Pancreas (tissue), 10 donors: ENCODE measurements at places on chromosomes 4 and X. TPM values are rescaled to one million over a fixed set of nuclear protein-coding genes. Genes with fewer than 3 reads are reported as not detected.

The CTAG1B gene
- not detected for total RNA-seq

The FRMD7 gene
- total RNA-seq, result not detected

The AFP gene
- total RNA-seq, result not detected

The AMER1 gene
- total RNA-seq, result 5.1 TPM

The ITGB1BP2 gene
- total RNA-seq, result 0.22 TPM

DNA sequence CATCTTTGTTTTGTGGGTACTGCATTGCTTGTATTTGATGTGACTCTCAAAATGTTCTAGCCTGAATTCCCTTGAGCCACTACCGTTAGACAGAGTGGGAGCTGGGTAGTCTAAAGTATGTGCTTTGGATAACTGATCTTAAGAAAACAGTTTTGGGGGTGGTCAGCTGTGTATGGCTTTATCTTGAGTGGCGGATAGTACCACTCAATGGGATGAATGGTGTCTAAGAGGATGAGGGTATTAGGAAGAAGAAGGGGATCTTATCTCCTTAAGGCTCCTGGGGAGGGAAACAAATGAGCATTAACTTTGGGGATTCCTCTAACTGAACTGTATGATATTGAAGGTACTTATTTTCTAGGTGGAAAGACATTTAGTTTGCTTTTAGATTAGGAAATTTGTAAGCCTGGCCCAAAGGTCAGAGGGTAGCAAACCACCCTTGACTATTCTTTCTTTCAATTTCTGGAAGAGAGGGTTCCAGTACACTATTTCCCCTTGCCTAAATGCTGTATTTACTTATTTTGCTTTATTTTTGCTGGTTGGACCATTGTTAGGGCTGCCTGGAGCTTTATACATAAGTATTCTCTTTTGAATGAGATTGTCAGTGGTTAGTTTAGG lies 11.3 kb downstream of the BMP2K start:
- no peaks in the 10 kb centered on the region for H3K36me3 ChIP-seq
- no peak for DNase-seq
- H3K4me3 ChIP-seq, result no peak overlapping the region
- no peak overlapping the region for H3K27ac ChIP-seq
- peaks cover 1% of the 10 kb centered on the region for H3K4me1 ChIP-seq
- no peaks in the 10 kb centered on the region for H3K27me3 ChIP-seq

DNA sequence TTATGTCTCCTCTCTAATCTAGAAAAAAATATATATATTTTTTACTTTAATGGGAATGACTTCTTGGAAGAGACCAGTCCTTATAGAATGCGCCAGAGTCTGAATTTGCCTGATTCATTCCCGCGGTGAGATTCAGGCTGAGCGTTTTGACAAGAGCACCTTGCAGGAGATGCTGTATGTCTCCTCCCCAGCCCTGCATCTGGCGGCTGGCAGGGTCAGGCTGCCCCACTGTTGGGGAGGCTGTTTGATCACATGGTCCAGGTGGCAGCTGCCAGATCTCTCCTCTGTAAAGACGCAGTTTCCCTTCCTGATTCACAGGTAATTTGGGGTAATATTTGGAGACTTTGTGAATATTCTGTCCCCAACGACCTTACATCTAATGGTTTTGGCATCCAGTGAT lies 9.7 kb downstream of the PDZD4 start:
- H3K36me3 ChIP-seq, result no peaks in the 10 kb centered on the region
- no peak for DNase-seq
- no peaks in the 10 kb centered on the region for H3K27me3 ChIP-seq
- no peak overlapping the region for H3K27ac ChIP-seq
- no peak overlapping the region for H3K4me3 ChIP-seq

DNA sequence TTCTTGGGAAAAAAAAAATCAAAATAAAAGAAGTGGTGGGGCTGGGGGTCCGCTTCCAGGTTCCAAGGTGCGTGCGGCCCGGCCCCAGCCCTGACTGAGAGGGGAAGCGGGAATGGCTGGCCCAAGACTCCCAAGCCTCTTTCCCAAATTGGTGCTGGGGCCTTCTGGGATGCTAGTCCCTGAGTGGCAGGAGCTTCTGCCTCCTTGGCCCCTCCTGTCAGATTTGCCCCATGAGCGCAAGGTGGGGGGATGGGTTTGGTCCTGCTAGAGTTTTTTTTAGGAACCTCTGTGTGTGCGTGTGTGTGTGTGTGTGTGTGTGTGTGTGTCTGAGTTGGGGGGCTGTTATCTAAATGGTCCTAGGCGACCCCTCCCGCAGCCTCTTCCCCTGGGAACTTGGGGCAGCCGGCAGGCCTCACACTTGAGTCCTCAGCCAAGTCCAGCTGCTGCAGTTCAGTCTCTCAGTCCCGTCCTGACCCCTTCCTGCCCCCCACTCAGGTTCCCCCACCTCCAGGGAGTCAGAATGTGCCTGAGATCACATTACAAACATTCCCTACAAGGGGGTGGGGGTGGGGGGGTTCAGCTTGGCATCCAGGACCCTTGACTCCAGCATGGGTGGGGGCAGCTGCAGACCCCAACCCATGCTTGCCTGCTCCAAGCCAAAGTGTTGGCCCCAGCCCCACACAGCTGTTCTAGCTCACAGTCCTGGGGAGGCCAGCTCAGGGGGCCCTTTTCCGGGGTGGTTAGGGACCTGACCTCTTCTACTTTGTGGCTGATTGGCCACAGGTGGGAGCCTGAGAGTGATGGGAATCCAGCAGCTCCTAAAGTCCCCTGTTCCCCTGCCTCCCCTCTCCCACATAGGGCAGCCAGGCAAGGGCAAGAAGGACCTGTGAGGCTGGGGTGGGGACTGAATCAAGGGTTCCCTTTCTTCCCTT lies 4.0 kb downstream of the EFNB1 start:
- no peaks in the 10 kb centered on the region for H3K4me1 ChIP-seq
- H3K36me3 ChIP-seq, result no peaks in the 10 kb centered on the region
- no peak for DNase-seq
- H3K27me3 ChIP-seq, result no peaks in the 10 kb centered on the region
- H3K27ac ChIP-seq, result no peak overlapping the region

- H3K4me1 ChIP-seq, result no peaks in the 10 kb centered on the region
- H3K27me3 ChIP-seq, result peaks cover 4% of the 10 kb centered on the region
- H3K4me3 ChIP-seq, result no peak overlapping the region
- no peaks in the 10 kb centered on the region for H3K36me3 ChIP-seq
- DNase-seq, result no peak
- H3K27ac ChIP-seq, result no peak overlapping the region
Observed at GRCh38 chrX:49951524-49952193, 29.3 kb downstream of the CLCN5 start.

DNA sequence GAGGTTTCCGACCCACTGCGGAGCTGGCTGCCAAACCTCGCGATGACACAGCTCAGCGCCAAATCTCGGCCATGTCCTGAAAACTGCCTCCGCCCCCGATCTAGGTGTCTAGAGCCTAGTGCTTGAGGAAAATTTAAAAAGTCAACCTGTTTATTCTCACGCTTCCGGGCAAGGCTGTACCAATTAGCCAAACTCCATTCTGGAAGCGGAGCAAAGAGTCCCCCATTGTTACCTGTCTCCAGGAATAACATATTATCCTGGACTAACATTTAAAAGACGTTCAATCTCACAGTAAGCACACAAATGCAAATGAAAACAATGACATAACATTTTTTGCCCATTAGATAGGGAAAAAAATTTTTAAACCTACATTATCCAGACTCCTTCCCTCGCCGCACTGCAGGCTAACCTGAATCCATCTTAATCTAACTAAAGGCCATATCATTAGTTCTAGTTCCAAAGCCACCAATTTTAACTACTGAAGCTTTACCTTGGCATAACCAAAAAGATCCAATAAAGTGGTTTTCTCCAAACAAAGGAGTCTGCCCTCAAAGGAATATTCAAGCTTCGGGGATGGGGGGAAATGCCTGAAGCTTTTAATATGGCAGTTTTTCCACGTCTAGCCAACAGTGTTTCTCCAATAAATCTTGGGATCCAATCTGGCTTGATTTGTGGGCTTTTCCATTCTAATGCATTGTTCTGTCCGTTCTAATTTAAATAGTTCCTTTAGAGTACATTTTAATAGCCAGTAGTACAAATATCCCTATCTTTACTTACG lies 1.9 kb downstream of the HUWE1 start:
- no peaks in the 10 kb centered on the region for H3K4me1 ChIP-seq
- no peaks in the 10 kb centered on the region for H3K27me3 ChIP-seq
- no peak for DNase-seq
- H3K27ac ChIP-seq, result peak overlapping the region; percentile 5

- H3K4me3 ChIP-seq, result no peak overlapping the region
- H3K36me3 ChIP-seq, result no peaks in the 10 kb centered on the region
- no peaks in the 10 kb centered on the region for H3K4me1 ChIP-seq
- H3K27me3 ChIP-seq, result peaks cover 63% of the 10 kb centered on the region
- H3K27ac ChIP-seq, result no peak overlapping the region
- DNase-seq, result no peak
Observed at GRCh38 chr4:54225598-54226403, 3.3 kb upstream of the PDGFRA start.

DNA sequence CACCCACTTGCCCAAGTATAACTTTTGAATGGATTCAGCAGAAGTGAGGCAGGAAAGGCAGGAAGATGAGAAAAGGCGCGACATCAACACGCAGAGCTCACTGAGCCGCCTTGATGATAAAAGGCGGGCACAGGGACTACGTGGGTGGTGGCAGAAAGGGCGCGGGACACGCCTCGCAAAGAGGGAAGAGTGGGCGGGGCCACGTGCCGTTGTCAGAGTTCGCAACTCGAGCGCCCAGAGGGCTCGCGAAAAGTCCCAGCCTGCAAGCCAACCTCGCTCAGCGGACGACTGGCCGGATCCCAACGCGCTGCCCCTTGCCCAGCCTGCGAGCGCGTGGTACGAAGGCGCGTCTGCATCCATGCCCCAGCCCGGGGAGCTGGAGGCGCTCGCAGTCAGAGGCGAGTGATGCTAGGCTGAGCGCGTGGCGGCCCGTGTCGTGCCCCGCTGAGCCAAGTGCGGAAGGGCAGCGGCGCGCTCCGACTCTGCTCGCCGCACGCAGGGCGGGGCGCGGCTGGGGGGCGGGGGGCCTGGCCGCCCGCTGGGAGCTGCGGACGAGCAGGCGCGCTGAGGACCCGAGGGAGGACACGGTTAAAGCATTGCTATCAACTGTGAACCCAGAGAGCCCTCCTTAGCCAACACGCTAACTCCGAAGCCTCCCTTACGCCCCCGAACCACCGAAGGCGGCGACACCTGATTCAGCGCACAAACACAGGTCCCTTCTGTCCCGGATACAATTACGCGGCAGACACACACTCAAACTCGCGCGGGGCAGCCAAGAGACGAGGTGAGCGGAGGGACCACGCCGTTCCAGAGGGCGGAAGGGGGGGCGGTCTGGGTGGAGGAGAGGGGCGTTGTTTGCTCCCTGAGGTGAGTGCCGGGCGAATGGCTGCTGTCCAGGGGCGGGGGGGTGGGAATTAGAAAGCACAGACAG lies at the start of gene UGT8:
Gene UGT8, plus strand, starts transcription at position 617 of the 931 bp plus-strand sequence. CDS start 24,074 bp downstream, outside the sequence.
- peak within 1 kb of the TSS; percentile 81 for H3K27ac ChIP-seq
- no peaks in the 10 kb centered on the region for H3K36me3 ChIP-seq
- peak; percentile 83 for DNase-seq
- peak within 1 kb of the TSS; percentile 63 for H3K4me3 ChIP-seq

DNA sequence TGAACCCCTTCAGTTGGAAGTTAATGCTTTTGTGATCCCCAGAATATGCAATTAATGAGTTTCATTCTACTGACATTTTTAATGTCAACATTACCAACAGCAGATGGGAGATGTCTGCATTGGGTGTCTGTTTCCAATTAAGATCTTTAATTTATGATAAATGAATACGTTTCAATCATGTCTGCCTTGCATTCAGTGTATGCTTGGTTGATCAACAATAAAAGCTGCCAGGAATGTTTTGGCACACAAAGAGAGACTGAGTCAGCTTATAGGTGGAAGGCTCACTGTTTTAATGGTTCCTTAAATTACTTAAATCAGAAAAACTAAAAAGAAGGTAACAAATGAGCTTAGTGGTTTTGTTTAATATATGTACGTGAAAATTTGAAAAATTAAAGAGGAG lies 359.9 kb upstream of the CNKSR2 start:
- no peak for DNase-seq
- no peaks in the 10 kb centered on the region for H3K27me3 ChIP-seq
- H3K27ac ChIP-seq, result no peak overlapping the region
- no peak overlapping the region for H3K4me3 ChIP-seq
- no peaks in the 10 kb centered on the region for H3K36me3 ChIP-seq

DNA sequence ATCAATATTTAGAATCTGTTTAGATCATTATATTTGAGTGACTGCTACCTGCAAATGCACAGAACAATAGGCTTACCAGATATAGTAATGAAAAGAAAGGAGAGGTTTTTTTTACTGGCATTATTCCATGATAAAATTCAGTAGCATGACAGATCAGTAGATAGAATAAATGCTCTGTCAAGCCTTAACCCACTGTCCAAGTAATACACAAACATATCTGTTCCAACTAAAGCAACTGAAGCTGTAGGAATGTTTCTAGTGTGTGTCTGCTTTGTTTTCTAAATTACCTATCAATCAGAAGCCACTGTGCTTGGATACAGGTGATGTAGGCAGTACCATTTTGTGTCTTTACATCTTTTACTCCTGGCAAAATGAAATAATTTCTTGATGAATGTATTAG lies 604.6 kb downstream of the PCDH7 start:
- no peaks in the 10 kb centered on the region for H3K36me3 ChIP-seq
- no peaks in the 10 kb centered on the region for H3K4me1 ChIP-seq
- DNase-seq, result no peak
- H3K27ac ChIP-seq, result no peak overlapping the region
- H3K4me3 ChIP-seq, result no peak overlapping the region

DNA sequence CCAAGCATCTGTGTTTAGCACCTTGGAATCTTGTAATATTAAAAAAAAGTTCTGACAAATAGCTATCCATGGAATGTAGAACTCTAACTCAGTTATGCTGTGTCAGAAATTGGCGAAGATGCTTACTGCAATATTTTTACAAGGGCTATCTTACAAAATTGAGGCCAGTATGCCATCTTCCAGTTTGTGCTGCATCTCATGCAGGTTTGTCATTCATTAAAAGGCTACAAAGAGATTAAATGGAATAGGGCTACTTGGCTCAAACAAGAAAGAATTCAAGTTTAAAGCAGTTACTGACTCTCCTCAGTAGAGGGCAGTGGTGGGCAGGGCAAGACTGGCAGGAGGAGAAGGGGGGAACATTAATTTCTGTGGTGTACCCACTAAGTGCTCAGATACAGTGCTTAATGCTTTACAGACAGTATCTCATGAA lies 66.5 kb downstream of the SHROOM4 start:
- no peak for DNase-seq
- no peaks in the 10 kb centered on the region for H3K27me3 ChIP-seq
- no peaks in the 10 kb centered on the region for H3K36me3 ChIP-seq
- no peak overlapping the region for H3K27ac ChIP-seq
- H3K4me3 ChIP-seq, result no peak overlapping the region

GRCh38 chr4:152992027-152992426 lies 55.9 kb downstream of the FHDC1 start:
- no peak for DNase-seq
- H3K4me3 ChIP-seq, result no peak overlapping the region
- H3K4me1 ChIP-seq, result no peaks in the 10 kb centered on the region
- H3K36me3 ChIP-seq, result no peaks in the 10 kb centered on the region
- no peaks in the 10 kb centered on the region for H3K27me3 ChIP-seq

GRCh38 chr4:84690481-84690880 lies 107.6 kb downstream of the CDS1 start:
- no peak overlapping the region for H3K27ac ChIP-seq
- no peaks in the 10 kb centered on the region for H3K27me3 ChIP-seq
- peaks cover 56% of the 10 kb centered on the region for H3K36me3 ChIP-seq
- no peaks in the 10 kb centered on the region for H3K4me1 ChIP-seq
- H3K4me3 ChIP-seq, result no peak overlapping the region
- DNase-seq, result no peak
